SIG-M5 (cell line): ENCODE measurements at places on chromosomes 5 and 9.

GRCh38 chr5:147509710-147510651, at the start of gene DPYSL3:
Gene DPYSL3, minus strand, starts transcription at chr5:147510068. Its CDS starts 210 bp downstream, at chr5:147509858.
- DNase-seq, result no peak

- DNase-seq, result no peak
Observed at GRCh38 chr9:99345451-99345850, 123.4 kb downstream of the SEC61B start.

DNA sequence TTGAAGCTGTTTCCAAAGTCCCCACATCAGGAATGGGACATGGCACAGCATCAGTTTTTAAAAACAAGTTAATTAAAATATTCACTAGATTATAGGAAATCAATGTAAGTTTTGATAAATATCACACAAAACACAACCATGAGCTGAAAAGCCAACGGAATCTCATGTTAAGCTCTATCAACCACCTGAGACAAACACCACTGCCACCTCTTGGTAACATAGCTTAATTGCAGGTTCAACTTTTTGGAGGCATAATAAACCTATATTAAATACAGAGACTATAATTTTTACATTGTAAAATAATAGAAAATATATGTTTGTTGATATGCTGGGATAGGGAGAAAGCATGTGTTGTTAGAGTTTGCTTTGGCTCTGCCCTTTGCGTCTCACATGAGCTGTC, 126.1 kb downstream of the SV2C start:
- no peak for DNase-seq

DNA sequence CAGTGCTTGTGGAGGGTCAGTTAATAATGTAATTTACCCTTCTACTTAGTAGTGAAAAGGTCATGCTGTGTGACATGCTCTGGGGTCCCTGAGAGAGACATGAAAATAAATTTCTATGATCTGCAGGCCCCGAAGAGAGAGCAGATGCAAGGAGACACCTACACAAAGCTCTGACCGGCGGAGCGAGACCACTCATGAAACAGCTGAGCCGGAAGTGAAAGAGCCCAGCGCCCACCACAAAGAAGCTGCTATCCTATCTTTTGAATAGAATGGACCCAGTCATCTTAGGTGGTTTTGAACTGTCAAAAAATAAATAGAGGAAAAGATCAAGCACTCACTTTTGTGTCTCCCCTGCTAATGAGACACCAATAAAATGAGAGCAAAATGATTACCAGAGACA, 190.0 kb downstream of the MED10 start:
- no peak for DNase-seq

DNA sequence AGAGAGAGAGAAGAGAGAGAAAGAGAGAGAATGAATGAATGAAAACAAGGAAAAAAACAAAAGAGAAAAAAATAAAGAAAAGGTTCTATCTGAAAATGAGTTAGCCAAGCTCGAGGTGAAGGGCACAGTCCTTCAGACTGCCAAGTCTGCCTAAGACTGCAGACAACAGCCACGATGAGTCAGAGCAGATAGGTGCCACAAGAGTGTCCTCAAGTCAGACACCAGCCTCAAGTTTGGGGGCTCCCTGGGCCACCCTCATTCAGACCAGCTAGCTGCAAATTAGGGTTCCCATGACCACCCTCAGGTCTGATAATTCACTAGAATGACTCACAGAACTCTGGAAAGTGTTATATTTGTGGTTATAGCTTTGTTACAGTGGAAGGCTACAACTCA, 13.9 kb upstream of the HABP4 start:
- no peak for DNase-seq
